ENCODE measurements at places on chromosomes 16 and 17. TPM values are rescaled to one million over a fixed set of nuclear protein-coding genes. Genes with fewer than 3 reads are reported as not detected.

MT4 gene
- total RNA-seq = not detected

NOD2 gene
- 1.5 TPM for total RNA-seq

CD300A gene
- total RNA-seq = 2.7 TPM

MYL11 gene
- 165 TPM for total RNA-seq

Data from urinary bladder (tissue), 4 donors.